Lung (tissue), 17 donors: ENCODE measurements at places on chromosomes 2 and 18. TPM values are rescaled to one million over a fixed set of nuclear protein-coding genes. Genes with fewer than 3 reads are reported as not detected.

Gene CNPPD1
- 66.9 TPM for total RNA-seq

DNA sequence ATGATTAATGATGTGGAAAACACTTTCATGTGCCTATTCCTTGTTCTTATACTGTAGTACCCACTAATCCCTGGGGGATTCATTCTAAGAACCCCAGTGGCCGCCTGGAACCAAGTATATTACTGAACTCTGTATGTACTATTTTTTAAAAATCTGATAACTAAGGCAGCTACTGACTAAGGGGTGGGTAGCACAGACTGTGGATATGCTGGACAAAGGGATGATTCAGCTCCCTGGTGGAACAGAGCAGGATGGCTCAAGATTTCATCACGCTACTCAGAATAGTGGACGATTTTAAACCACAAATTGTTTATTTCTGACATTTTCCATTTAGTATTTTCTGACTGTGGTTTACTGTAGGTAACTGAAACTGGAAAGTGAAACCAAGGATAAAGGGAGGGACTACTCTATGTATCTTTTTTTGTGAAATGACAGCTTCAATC is 41.8 kb upstream of the CDC42EP3 start:
- DNase-seq: no peak

DNA sequence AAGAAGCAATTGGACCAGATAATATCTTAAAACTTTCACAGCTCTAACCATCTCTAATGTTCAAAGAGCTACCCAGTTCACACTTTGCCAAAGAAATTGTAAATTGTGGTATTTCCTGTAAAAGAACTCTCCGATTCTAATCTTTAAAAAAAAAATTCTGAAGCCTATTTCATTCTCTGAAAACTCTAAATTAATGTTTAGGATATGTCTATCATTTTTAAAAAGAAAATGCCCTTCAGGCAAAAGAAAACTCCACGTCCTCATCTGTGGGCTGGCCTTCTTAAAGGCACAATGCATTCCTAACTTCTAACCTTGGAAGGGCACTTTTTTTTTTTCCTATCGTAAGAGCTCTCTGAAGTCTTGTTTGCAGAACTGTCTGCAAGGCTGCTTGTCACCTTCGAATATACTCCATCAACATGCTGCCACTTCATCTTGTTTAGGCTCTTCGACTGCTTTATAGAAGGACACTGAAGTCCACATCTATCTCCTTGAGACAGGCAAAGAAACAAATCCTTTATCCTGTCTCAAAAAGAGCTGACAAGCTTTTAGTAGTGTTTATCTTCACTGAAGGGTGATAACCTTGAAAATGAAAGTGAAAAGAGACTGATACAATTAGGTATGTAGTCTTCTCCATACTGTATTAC is 124.3 kb upstream of the SLC39A10 start:
- no peak for DNase-seq

Gene TIGD1
- total RNA-seq: 3.5 TPM

Gene CGREF1
- total RNA-seq: 0.89 TPM

Gene SANBR
- total RNA-seq: 16.3 TPM

GRCh38 chr2:70473101-70473722 is 80.4 kb downstream of the TGFA start:
- no peak for DNase-seq

Gene ALPG
- total RNA-seq: 1.2 TPM

Gene TRIM43
- not detected for total RNA-seq
